Kidney (tissue), 22 donors: ENCODE measurements at places on chromosomes 11 and 22. TPM values are rescaled to one million over a fixed set of nuclear protein-coding genes. Genes with fewer than 3 reads are reported as not detected.

- H3K4me1 ChIP-seq, result no peaks in the 10 kb centered on the region
- H3K36me3 ChIP-seq, result no peaks in the 10 kb centered on the region
- H3K27ac ChIP-seq, result no peak overlapping the region
- no peaks in the 10 kb centered on the region for H3K27me3 ChIP-seq
These were observed 147.0 kb upstream of the B3GAT1 start for GRCh38 chr11:134558916-134559601.

DNA sequence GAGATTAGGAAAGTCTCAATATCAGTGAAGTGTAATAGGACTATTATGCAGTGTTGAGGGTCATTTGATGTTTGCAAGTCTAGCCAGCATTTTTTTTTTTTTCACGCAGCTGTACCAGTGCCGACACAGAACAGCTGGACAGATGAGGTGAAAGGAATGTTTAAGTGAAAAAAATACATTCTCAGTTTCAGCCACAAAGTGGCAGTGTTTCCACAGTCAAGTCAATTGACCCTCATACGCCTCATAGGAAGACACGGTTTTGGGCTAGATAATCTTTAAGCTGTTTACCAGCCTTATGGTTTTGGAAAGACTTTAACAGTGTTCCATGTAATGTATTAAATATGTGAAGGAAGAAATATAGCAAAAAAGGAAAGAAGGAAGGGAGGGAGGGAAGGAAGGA is 349.9 kb upstream of the ANO3 start:
- H3K27me3 ChIP-seq, result no peaks in the 10 kb centered on the region
- H3K4me3 ChIP-seq, result no peak overlapping the region
- no peak for DNase-seq
- no peak overlapping the region for H3K27ac ChIP-seq
- H3K4me1 ChIP-seq, result no peaks in the 10 kb centered on the region
- no peaks in the 10 kb centered on the region for H3K36me3 ChIP-seq

The C11orf16 gene
- polyA plus RNA-seq, result 0.28 TPM

The SEPTIN3 gene
- 0.49 TPM for polyA plus RNA-seq

The PLXNB2 gene
- polyA plus RNA-seq, result 128 TPM
